ENCODE measurements at places on chromosomes 16 and 17.
A peak's percentile ranks its signal among the peaks of the same experiment; 100 is the strongest.

GRCh38 chr17:67392111-67392510, 15.0 kb downstream of the PITPNC1 start:
- no peaks in the 10 kb centered on the region for H3K36me3 ChIP-seq
- H3K27ac ChIP-seq = no peak overlapping the region
- no peak overlapping the region for H3K4me3 ChIP-seq
- H3K27me3 ChIP-seq = no peaks in the 10 kb centered on the region

DNA sequence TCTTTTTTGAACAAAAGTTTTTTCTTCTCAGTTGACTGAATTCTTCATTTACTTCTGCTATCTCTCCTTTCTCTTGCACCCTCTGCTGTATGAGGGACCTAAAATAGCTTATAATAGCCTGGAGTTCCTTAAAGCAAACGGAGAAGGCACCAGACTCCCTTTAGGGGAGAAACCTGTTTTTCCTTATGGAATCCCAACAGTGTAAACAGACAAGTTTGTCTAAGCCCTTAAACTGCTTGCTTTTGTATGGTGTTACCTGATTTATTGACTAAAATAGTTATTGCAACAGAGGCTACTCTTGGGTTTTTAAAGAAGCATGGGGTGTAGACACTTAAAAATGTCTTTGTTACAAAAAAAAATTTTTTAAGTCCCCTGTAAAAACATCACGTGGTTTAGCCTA, 12.9 kb upstream of the TRIM25 start:
- no peak overlapping the region for H3K27ac ChIP-seq
- H3K36me3 ChIP-seq = no peaks in the 10 kb centered on the region
- H3K27me3 ChIP-seq = no peaks in the 10 kb centered on the region
- DNase-seq = no peak

- no peaks in the 10 kb centered on the region for H3K27me3 ChIP-seq
- H3K4me3 ChIP-seq = peak overlapping the region; percentile 93
- peaks cover 14% of the 10 kb centered on the region for H3K4me1 ChIP-seq
Measured at GRCh38 chr17:7237761-7238419, 1.4 kb downstream of the PHF23 start.

- DNase-seq = no peak
- H3K36me3 ChIP-seq = no peaks in the 10 kb centered on the region
- H3K4me1 ChIP-seq = no peaks in the 10 kb centered on the region
- no peak overlapping the region for H3K4me3 ChIP-seq
- H3K27me3 ChIP-seq = no peaks in the 10 kb centered on the region
- H3K27ac ChIP-seq = no peak overlapping the region
Measured at GRCh38 chr16:76303637-76304314, 26.6 kb downstream of the CNTNAP4 start.

DNA sequence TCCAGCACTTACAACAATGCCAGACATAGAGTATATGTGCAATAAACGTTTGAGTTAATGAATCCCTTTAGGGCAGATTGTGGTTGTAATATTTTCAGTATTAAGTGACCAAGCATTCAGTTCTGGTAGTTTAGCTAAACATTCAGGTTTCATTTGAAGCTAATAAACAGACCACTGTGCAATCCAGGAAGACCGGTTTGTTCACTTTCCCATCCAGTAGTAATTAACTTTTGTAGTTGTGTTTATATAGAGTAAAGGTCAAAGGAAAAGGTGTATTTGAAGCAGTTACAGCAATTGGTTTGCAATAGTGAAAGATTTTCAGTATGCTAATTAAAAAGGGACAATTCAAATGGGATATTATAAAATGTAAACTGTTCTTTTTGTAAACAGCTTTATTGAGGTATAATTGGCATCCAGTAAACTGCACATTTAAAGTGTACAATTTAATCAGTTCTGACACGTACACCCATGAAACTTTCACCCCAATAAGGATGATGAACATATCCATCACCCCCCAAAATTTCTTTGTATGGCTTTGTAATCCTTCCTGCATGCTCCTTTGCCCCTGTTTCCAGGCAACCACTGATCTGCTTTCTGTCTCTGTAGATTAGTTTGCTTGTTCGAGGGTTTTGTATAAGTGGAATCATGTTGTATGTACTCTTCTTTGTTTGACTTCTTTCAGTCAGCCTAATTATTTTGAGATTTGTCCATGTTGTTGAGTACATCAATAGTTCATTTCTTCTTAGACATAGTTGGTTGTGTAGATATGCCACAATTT, 26.3 kb downstream of the MRTFB start:
- no peak overlapping the region for H3K4me3 ChIP-seq
- H3K36me3 ChIP-seq = no peaks in the 10 kb centered on the region
- DNase-seq = peak; percentile 17

GRCh38 chr16:74302341-74302740, 5.7 kb downstream of the PSMD7 start:
- no peak overlapping the region for H3K4me3 ChIP-seq
- H3K27ac ChIP-seq = no peak overlapping the region
- DNase-seq = no peak
- peaks cover 50% of the 10 kb centered on the region for H3K36me3 ChIP-seq
- no peaks in the 10 kb centered on the region for H3K27me3 ChIP-seq

All from neuronal stem cell (in vitro differentiated cells).